ENCODE measurements at places on chromosomes 2 and 18.

- DNase-seq: no peak
Observed at GRCh38 chr2:29117636-29118303, 2.6 kb downstream of the CLIP4 start.

- no peak for DNase-seq
Observed at GRCh38 chr2:96594691-96595152, 43.4 kb downstream of the KANSL3 start.

- no peak for DNase-seq
Observed at GRCh38 chr2:103809415-103809814, 1044.5 kb upstream of the POU3F3 start.

- DNase-seq: no peak
Observed at GRCh38 chr2:237345891-237346640, 67.9 kb downstream of the COL6A3 start.

GRCh38 chr2:33531549-33532059 is 55.2 kb downstream of the RASGRP3 start:
- DNase-seq: no peak

DNA sequence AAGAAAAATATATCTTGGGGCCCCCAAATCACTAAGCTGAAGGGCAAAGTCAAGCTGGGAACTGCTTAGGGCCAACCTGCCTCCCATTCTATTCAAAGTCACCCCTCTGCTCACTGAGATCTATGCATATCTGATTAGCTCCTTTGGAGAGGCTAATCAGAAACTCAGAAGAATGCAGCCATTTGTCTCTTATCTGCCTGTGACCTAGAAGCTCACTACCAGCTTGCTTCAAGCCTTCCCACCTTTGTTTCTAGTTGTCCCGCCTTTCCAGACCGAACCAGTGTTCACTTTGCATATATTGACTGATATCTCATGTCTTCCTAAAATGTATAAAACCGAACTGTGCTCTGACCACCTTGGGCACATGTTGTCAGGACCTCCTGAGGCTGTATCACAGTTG is 479.4 kb downstream of the METTL4 start:
- no peak for DNase-seq

GRCh38 chr2:12605936-12606335 is 110.8 kb upstream of the TRIB2 start:
- DNase-seq: no peak

GRCh38 chr2:67260343-67261277 is 136.5 kb upstream of the ETAA1 start:
- DNase-seq: no peak

GRCh38 chr2:73561422-73561821 is 80.8 kb downstream of the NAT8 start:
- DNase-seq: no peak

GRCh38 chr2:231680992-231681852 is 27.1 kb upstream of the PTMA start:
- no peak for DNase-seq

DNA sequence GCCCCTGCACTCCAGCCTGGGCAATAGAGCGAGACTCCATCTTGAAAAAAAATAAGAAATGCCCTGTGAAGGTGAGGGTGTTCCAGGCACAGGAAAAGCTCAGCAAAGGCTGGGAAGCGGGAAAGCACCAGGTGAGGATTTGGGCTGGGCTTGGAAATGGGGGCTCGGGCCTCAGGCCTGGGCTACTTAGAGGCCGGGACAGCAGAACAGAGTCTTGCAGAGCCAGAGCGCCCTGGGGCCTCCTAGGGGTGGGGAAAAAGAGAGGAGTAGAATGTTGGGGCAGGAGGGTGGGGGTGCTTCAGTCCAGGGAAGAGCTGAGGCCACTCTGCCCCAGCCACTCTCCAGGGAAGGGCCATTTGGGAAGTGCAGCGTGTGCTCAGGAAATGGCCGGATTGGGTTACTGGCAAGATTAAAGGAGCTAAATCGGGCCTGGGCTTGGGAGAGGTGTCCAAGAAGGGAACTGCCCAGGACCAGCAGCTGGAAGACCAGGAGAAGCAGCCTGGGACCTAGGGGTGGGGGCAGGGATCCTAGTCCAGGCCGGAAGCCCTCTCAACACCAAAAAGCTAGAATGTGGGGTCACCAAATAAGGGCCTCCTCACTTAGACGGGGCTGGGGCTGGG is 13.8 kb upstream of the DES start:
- DNase-seq: no peak

DNA sequence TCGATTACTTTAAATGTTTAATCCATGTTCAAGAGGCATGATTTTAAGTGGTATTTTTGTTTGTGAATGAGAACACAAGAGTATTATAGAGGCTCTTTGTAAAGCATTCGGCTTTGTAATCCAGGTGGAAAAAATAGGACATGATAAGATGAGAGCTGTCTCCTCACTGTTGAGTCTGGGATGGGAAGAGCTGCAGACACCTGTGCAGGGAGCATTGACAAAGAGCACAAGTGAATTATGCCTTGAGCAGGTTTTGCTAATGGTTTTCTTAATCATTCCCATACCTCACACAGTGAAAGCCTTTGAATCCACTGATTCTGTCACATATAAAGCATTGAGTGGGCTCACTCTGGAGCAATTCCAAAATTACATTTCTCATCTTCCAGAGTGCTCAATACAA is 9.6 kb downstream of the COL6A3 start:
- no peak for DNase-seq

GRCh38 chr2:236101311-236101950 is 66.8 kb downstream of the GBX2 start:
- no peak for DNase-seq

- no peak for DNase-seq
Observed at GRCh38 chr2:30221531-30221930, 9.8 kb upstream of the LBH start.

DNA sequence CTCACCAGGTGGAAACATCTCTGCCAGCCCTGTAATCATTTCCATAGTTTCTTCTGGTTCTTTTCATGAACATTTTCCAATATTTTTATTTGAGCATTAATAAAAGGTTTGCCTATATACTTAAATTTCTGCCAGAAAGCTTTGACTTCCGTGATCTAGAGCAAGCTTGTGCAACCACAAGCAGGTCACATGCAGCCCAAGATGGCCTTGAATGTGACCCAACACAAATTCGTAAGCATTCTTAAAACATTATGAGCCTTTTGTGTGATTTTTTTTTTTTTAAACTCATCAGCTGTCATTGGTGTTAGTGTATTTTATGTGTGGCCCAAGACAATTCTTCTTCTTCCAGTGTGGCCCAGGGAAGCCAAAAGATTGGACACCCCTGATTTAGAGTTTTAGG is 51.6 kb downstream of the NEDD4L start:
- no peak for DNase-seq

DNA sequence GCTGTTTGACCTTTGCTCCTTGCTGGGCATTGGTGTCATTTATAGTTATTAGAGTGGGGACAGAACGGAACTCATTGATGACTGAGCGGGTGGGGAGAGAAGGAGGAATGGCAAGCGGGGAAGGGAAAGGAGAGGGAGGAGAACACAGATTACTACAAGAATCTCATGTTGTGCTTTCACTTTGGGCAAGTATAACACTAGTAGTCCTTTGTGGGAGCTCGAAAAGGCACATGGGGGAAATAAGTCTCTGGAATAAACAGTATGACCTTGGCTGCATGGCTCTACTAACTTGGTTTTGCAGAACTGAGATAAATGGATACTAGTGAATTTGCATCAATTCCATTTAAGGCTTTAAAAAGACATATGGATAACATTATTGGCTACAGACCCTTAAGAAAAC is 161.7 kb upstream of the NABP1 start:
- DNase-seq: no peak

GRCh38 chr2:8538931-8539621 is 142.8 kb upstream of the ID2 start:
- no peak for DNase-seq

DNA sequence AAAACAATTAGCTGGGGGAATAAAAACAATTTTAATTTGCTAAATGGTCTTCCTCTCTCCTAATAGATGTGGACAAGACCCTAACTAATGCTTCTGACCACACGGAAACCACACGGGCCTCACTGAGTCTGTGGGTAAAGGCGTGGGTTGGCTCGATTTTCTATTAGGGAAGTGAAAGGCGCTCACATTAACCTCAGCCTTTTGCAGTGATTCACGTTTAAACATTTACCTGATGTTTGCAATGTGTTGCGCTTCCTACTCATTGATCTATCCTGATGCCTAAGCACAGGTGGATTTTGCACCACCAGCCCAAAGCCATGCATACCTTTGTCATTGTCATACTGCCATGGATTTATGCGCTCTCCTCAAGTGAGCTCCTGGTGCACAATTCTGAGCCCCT is 35.6 kb upstream of the NRP2 start:
- DNase-seq: no peak

GRCh38 chr18:49859725-49860124 is 46.4 kb upstream of the ACAA2 start:
- DNase-seq: no peak
